Stimulated activated CD4-positive, alpha-beta T cell treated with anti-CD3 and anti-CD28 coated beads, Interleukin-2, amount 100 ng/mL, for 24 hours (primary cell): ENCODE measurements at places on chromosomes 13 and 19.

GRCh38 chr19:39160523-39160861 is 34.9 kb downstream of the PAK4 start:
- DNase-seq, result no peak

DNA sequence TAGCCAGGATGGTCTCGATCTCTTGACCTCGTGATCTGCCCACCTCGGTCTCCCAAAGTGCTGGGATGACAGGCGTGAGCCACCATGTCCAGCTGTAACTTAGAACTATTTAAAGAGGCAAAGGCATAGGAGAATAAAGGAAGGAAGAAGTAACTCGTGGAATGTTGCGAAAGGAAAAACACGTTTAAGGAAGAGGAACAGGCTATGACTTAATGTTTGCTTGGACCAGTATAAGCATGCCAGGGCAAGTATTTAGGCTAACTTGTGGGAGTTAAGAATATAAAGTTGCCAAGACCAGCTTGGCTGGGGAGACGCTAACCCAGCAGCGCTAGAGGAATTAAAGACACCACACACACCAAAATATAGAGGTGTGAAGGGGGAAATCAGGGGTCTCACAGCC is 33.5 kb downstream of the ZNF844 start:
- no peak for DNase-seq

DNA sequence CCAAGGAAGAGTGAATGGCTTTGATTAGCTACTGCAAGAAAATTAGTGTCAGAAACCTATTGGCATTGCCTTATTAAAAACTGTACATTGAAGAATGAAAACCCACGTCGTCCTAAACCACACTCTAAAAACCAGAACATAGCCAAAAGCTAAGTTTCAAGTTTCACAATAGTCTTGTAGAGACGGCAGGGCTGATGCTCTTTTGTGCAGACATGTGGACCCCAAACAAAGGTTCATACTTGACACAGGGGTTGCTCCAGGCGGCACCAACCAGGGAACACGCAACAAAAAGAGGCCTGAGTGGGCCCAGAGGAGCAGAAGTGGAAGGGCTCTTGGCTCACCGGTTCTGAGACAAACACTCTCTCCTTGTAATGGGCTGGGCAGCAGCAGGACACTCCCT is 28.6 kb upstream of the MIR17HG start:
- no peak for DNase-seq

DNA sequence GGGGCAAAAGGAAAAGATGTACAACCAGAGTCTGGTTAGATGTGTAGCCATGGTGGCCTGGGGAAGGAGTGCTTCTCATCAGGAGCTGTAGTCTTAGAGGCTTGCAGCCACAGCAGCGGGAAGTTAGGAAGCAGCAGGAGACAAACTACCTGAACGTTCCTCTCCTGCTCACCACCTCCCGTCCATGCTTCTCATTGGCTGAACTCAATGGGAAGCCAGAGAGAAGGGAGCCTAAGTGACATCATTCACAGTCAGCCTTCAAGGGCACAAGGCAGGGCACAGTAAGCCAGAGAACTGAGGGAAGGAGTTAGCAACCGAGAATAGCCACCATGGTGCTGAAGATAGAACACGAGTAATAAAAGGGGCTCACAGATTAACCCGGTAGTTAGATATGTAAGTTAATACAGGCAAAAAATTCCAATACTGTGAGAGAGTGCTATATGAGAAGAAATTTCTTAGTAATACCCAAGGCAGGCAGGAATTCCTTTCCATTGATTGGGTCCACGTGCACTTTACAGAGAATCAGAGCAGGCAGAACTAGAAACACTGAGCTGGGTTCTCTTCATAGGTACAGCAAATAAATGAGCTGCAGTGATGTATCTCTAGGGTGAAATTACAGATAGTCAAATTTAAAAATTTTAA is 391.5 kb upstream of the DACH1 start:
- no peak for DNase-seq

DNA sequence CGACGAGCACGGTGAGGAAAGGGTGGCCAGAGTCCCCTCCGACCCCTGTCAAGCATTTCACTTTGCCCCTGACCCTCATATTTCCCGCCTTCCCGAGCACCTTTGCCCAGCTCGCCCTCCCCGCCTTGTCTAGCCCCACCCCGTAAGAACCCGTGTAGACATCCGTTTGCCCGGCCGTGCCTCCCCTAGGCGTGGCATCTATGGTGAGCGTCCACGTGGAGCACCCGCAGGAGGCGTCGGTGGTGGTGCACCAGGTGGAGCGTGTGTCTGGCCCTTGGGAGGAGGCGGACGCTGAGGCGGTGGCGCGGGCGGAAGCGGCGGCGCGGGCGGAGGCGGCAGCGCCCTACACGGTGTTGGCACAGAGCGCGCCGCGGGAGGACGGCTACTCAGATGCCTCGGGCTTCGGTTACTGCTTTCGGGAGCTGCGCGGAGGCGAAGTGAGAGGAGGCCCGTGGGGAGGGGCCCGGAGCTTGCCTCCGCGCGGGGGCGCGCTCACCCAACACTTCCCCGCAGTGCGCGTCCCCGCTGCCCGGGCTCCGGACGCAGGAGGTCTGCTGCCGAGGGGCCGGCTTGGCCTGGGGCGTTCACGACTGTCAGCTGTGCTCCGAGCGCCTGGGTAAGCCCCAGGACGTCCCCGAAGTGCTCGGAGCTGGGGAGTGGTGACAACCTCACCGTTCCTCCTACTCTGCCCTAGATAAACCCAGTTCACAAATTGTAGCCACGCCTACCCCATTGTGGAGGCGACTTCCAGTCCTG is 4.2 kb downstream of the LTBP4 start:
- peak; percentile 80 for DNase-seq

DNA sequence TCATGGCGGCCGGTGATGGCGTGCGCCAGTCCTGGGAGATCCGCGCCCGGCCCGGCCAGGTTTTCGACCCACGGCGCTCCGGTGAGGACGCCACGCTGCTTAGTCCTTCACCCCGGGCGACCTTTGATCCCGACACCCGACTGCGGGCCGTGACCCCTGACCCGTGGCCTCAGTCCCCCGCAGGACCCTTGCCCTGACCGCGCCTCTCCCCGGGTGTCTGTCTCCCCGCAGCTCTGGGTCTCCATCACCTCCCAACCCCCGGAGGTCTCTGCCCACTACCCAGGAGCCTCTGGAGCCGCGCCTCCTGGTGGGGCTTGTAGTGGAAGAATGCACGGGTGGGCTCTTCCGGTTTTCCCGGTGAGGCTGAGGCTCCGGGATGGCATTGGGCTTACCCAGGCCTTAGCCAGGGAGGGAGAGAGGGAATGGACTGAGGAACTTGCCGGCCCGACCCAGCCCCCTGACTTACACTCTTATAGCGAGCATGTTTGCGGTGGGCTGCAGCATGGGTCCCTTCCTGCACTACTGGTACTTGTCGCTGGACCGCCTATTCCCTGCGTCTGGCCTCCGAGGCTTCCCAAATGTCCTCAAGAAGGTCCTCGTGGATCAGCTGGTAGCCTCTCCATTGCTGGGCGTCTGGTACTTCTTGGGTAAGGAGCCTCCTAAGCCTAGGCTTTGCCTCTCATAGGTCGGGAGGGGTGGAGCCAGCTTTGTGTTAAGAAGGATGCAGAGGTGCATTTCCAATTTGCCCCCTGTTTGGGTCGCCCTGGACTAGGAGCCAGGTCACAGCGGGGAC is 566 bp downstream of the MPV17L2 start:
- no peak for DNase-seq

GRCh38 chr13:61913183-61913582 is 497.5 kb upstream of the PCDH20 start:
- DNase-seq, result no peak

DNA sequence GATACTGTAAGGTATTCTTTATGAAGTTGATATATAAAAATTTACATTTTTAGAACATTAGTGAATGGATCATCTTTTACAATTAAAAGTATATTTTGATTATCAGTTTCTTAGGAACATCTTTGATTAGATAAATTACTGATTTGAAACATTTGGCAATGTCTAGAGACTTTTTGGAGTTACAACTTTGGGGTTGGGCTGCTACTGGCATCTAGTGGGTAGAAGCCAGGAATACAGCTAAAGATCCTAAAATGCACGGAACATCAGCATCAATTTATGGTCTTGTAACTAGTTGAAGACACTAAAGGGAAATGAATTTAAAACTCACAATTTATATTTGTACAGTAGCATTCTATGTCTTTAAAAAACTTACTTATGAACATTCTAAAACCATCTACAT is 19.9 kb downstream of the POMP start:
- DNase-seq, result no peak

GRCh38 chr13:48233046-48233888 is at the start of gene ITM2B:
ITM2B (plus strand) TSS chr13:48233206; CDS start chr13:48233361, 155 bp downstream.
- DNase-seq, result peak; percentile 65

DNA sequence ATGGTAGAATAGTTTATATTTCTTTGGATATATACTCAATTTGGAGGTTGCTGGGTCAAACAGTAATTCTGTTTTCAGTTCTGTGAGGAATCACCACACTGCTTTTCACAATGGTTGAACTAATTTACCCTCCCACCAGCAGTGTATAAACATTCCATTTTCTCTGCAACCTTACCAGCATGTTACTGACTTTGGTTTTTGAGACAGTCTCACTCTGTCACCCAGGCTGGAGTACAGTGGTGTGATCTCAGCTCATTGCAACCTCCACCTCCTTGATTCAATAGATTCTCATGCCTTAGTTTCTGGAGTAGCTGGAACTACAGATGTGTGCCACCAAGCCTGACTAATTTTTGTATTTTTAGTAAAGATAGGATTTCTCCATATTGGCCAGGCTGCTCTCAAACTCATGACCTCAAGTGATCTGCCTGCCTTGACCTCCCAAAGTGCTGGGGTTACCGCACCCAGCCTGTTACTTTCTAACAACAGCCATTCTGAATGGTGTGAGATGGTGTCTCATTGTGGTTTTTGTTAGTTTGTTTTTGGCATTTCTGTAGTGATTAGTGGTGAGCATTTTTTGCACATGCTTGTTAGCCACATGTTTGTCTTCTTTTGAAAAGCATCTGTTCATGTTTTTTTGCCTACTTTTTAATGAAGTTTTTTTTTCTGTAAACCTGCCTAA is 12.5 kb downstream of the ZNF714 start:
- no peak for DNase-seq

GRCh38 chr13:98650396-98651107 is 73.6 kb upstream of the STK24 start:
- no peak for DNase-seq

DNA sequence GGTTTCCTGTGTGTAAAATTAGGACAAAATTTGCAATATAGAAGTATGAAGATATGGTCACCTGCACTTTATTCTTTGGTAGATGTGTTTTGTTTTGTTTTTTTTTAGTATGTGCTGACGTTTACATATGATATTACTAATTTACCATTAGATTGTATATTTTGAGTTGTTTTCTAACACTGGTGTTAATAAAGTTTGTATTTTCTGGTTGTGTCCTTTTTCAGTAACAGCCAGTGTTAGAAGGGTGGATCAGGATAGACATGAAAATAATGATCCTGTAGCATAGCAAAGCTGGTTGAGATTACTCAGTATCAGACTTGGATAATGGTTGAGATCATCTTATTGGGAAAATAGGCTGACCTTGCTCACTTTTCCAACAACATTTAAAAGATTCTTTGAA is 6.2 kb downstream of the NAA16 start:
- no peak for DNase-seq

- no peak for DNase-seq
Observed at GRCh38 chr13:52758114-52758513, 18.5 kb upstream of the CNMD start.

DNA sequence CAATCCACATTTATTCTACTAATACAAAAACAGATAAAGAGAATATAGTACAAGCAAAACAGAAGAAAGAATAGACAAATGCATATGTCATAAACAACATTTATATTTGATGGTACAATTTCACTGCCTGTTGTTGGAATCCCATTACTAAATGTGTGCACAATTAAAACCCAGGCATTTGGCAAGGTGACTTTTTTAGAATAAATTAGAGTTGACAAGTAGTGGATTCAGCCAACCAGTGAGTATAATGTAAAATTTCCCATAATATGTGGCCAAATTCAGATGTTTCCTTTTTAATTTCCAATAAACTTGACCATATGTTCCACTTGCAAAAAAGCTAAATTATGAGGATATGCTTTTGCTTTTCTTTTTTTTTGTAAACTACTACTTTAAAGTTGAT is 1578.8 kb downstream of the OLFM4 start:
- DNase-seq, result no peak

GRCh38 chr19:33221638-33222037 is 4.0 kb downstream of the SLC7A10 start:
- DNase-seq, result no peak

DNA sequence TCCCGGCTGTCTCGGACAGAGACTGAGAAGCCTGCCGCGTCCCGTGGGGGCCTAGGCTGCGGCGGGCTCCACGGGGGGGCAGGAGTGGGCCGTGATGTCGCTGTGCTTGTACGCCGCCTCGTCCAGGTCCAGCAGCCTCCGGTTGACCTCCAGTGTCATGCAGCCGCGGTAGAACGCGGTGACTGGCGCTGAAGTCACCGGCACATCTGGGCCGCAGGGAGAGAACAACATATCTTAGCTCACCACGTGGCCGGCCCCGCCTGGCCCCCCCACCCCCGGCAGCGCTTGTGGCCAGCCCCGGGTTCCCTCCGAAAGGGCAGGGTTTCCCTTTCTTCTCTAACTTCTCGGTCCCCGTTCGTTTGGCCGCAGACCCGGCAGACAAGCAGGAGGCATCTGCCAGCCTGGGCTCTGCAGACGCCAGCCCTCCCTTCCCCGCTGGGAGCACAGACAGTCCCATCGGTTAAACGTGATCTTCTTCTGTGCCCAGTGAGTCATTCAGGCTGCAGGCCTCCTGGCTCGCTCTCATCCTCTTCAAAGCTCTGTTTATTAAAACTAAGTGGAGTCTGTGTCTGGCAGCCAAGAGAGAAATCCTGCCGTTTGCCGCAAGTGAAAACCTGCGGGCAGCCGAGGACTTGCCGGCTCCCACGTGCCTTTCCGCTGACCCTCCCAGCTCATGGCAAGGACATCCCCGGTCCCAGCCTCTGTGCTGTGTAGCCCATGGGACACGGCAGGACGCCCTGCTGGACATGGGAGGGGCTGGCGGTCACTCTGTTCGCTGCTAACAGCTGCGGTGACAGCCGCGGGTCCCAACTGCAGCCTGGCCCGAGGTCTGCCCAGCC is 42.8 kb downstream of the GAS6 start:
- no peak for DNase-seq

DNA sequence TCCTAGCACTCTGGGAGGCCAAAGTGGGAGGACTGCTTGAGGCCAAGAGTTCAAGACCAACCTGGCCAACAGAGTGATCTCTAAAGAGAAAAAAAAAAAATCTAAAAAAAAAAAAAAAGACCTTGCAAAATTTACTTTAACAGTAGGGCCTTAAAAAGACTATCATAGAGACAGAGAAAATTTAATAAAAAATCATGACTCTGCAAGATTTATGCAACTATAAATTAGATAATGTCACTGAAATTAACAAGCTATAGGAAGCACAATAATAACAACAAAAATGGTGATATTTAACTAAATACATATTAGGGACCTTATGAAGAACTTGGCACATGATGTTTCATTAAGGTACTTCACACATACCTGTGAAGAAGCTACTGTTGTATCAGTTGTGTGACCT is 11.2 kb downstream of the ZNF45 start:
- no peak for DNase-seq
